ENCODE measurements at places on chromosomes 5 and 9. TPM values are rescaled to one million over a fixed set of nuclear protein-coding genes. Genes with fewer than 3 reads are reported as not detected.

Gene OR13C4
- not detected for total RNA-seq

Gene ST8SIA4
- 1.6 TPM for total RNA-seq

Gene FRRS1L
- total RNA-seq: 0.04 TPM

Gene C5orf58
- total RNA-seq: not detected

Gene PTCH1
- 1.9 TPM for total RNA-seq

Gene MSX2
- total RNA-seq: 0.19 TPM

Gene EPB41L4B
- 3.8 TPM for total RNA-seq

Gene ENTREP1
- total RNA-seq: 4.2 TPM

Gene PAIP2
- 48.9 TPM for total RNA-seq

- no peak for DNase-seq
These were observed 5.4 kb downstream of the FCN1 start for GRCh38 chr9:134912126-134912840.

DNA sequence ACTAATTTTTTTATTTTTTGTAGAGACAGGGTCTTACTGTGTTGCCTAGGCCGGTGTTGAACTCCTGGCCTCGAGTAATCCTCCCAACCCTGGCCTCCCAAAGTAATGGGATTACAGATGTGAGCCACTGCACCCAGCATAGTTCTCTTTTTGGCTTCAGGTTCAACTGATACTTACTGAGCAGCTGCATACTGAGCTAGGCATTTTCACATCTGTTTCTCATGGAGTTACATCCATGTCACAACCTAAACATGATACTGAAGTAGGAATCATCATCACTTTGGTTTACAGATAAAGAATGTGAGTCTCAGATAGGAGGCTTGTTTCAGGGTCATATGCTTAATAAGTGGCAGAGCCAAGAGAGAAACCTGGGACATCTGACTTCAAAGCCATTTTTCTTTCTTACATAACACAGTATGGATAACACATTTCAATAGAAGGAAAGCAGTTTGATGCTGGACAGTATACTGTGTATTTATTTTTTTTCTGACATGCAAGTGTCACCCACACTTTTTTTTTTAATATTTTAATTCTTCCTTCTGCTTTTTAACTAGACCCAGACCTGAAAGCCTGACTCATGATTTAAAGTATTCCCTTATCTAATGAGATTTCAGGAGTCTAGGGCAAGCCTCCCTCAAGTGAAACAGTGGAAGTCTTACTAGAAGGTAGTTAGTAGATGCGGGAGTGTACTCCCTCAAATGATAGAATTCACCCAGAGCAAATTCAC is 90.8 kb downstream of the HACD4 start:
- DNase-seq: no peak

DNA sequence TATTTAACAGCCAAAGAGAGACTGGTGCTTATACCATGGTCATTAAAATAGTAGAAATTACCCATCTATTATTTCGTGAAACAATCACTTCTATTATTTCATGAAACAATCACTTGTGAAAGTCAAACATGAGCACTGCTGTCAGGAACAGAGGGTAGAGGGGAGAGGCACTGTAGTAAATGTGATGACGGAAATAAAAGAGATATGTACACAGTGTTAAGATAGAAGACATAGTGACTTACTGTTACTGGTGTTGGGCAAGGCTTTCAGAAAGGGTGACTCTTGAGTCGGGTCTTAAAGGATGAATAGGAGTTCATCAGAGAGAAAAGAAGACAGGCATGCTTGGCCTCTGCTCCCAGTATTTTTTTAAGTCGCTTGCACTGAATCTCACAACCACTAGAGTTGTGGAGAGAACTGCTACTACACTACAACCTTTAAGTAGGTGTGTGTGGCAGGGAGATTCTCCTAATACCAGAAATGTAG is 162.6 kb upstream of the GNA14 start:
- no peak for DNase-seq

- DNase-seq: no peak
These were observed 94.0 kb downstream of the ZNF462 start for GRCh38 chr9:106956971-106957370.

DNA sequence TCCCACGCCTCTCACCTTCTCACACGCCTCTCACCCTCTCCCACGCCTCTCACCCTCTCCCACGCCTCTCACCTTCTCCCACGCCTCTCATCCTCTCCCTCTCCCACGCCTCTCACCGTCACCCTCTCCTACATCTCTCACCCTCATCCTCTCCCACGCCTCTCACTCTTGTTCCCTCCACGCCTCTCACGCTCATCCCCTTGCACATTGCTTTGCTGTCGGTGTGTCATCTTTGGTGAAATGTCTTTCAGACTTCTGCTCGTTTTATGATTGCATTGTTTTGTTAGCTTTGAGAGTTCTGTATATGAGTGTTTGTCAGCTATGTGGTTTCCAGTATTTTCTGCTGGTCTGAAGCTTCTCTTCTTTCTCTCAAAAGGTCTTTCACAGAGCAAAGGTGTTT is 102.7 kb downstream of the EHMT1 start:
- no peak for DNase-seq

- DNase-seq: no peak
These were observed 29.3 kb upstream of the LVRN start for GRCh38 chr5:115932991-115933390.

GRCh38 chr5:112475747-112476365 is 56.8 kb upstream of the EPB41L4A start:
- DNase-seq: no peak

DNA sequence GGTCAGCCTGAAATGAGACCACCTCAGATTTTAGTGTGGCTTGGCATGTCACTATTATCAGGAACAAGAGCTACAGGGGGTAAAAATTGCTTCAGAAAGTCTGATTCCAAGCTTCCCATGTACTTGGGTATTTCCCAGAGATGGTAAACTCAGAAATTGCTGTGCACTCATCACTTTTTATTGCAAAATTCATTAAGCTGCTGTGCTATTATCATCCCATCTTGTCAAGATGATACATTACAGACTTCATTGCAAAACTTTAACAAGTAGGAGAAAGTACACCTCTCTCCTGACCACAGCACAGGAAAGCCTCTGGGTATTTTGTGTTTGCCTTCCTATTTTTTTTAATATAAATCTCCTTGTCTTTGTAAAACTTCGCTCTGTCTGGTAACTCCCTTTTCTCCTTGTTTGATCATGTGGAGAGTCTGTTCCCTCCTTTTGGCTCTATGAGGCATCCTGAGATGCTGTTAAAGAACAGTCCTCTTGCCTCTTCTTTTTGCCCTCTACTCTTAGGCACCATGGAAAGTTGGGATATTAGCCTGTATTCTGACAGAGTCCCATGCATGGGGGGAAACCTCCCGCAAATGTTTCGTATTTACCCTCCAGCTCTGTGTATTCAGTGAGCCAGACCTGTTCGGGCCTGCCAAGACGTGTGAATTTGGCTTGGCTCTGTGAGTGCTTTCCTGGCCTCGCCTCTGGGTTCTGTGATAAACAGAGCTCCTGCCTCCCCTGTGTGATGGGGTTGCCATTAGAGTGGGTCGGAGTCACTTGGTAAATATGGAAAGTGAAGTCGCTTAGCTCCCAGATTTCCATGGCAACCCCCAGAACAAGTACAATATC is 260.7 kb downstream of the NR3C1 start:
- DNase-seq: no peak

- no peak for DNase-seq
These were observed 36.4 kb downstream of the MTMR12 start for GRCh38 chr5:32276173-32276853.

- no peak for DNase-seq
These were observed 1.4 kb downstream of the PCDHA13 start for GRCh38 chr5:140883373-140883772.

DNA sequence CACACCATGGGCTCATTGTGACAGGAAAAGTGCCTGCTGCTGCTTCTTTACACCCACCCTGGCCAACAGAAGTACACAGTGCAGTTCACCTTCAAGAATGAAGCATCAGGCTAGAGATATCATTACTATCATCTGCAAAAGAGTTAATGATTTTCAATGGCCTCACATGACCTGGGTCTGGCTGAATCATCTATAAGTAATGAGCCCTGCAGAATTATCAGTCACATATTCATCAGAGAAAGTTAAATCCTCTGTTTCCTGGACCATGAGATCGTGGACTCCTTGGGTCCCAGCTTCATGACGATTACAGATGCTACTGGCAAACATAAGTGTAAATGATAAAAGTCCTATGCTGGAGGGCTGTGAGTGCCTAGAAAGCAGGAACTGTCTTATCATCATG is 8.3 kb downstream of the BAG1 start:
- DNase-seq: no peak

GRCh38 chr9:135198586-135199285 is 111.3 kb downstream of the OLFM1 start:
- DNase-seq: no peak

- DNase-seq: no peak
These were observed 501.7 kb downstream of the ARHGEF28 start for GRCh38 chr5:74127381-74128320.

- DNase-seq: no peak
These were observed 622.8 kb downstream of the PSAT1 start for GRCh38 chr9:78919701-78920100.

GRCh38 chr9:91089405-91090129 is 272.2 kb downstream of the AUH start:
- DNase-seq: no peak

DNA sequence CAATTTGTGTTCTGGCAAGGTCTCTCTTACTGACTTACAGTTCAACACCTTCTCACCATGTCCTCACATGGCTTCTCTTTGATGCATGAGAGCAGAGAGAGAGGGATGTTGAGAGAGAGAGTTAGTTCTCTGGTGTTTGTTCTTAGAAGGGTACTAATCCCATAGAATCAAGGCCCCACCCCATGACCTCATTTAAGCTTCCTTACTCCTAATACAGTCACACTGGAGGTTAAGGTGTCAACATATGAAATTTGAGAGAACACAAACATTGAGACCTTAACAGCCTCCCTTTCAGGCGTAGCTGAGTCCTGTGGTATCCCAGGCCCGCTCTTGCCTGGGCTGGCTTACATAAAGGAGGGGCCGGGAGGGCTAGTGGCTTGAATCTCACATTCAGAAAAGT is 10.6 kb upstream of the SEMA6A start:
- DNase-seq: no peak

DNA sequence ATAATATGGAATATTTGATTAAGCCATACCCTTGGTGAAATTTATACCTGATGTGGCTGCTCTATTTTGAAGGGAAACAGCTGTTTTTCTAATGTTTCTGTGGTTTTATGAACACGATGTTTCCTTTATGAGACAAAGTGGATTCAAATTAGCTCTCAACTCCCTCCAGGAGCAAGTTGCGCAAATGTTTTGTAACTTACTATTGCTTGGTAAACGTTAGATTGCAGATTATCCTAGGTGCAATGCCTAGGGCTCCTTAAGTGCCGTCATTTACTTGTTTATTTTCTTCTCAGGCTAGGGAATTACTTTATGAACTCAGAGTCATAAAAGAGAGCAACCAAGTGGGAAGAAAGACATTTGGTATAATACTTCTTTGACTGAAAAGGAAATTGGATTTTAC is 763.1 kb downstream of the TAF11L14 start:
- DNase-seq: no peak

DNA sequence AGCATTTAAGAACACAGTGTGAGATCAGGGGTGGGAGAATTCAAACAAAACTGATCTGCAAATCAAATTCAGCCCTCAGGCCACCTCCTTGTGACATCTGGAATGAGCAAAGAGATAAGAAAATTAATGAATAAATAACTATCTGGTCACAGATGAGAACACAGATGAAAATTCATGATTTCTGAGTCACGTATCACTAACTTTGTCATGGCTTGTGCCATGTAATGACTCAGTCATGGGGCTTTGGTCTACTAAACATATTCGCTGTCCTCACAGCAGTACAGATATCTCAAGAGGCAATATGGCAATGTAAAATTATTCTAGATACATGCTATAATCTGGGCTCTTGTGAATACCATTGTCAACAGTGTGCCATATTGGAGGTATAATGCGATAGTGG is 274.4 kb downstream of the MAN2A1 start:
- DNase-seq: no peak

GRCh38 chr5:28580616-28581015 is 1542.2 kb upstream of the CDH9 start:
- no peak for DNase-seq

DNA sequence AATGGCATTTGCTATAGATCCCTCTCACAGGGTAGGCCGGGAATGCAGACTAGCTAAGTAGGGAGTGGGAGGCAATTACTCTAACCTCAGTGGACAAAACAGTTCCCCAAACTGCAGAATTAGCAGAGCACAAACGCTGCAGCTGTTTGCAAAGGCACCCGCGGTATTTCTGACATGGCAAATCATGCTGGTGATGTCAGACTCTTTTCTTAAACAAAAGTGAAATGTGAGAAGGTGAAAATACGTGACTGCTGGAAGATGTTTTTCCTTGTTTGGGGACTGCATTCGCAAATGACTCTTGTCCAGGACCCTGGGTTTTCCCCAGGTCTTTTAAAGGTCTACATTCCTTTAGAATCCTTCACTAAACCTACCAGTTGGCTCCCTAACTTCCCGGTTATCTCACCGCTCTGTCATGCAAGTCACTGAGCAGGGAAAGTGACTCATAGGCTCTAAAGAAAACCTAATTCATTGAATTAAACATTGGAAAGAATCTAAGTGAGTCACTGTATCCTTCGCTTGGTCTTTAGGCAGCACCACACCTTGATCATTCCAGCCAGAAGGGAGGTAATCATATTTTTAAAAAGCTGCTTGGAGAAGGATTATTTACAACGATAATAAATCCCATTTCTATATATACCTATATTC is 91.5 kb upstream of the DNAH5 start:
- DNase-seq: no peak

GRCh38 chr5:87079219-87079618 is 188.5 kb upstream of the RASA1 start:
- DNase-seq: no peak

DNA sequence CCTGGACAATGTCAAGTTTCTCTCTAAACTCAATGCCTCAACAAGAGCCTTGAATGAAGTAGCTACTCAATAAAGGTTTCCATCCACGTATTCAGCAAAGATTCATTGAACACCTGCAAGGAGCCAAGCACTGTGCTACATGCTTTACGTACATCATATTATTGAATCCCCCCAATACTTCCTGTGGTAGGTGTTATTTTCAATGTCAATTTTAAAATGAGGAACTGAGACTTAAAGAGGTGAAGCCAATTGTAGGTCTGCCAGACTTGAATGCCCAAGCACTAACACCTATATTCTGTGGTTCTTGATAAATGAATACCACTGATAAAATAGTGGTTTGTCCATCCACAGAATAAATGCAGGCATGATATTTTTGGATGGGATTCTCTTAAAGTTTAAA is 162.3 kb downstream of the DRD1 start:
- no peak for DNase-seq

GRCh38 chr5:53024535-53024934 is 35.4 kb downstream of the ITGA2 start:
- DNase-seq: no peak

DNA sequence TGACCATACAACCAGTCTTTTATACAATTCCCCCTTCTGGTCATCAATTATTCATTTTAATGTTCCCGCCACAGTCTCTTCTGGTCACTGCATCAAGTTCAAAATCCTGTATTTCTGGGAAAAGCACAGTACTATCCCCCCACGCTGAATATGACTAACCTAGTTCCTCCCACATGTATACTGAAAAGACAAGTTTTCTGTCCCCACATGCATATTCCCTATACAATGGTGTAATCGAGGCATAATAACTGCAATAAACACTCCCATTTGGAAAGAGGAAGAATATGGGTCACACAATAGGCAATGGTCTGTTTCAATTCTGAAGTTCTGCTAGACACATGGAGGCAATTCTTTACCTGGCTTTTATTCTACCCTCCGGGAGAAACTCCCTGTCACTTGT is 344.9 kb downstream of the EFNA5 start:
- DNase-seq: no peak
